ENCODE measurements at places on chromosomes 11 and 22.

DNA sequence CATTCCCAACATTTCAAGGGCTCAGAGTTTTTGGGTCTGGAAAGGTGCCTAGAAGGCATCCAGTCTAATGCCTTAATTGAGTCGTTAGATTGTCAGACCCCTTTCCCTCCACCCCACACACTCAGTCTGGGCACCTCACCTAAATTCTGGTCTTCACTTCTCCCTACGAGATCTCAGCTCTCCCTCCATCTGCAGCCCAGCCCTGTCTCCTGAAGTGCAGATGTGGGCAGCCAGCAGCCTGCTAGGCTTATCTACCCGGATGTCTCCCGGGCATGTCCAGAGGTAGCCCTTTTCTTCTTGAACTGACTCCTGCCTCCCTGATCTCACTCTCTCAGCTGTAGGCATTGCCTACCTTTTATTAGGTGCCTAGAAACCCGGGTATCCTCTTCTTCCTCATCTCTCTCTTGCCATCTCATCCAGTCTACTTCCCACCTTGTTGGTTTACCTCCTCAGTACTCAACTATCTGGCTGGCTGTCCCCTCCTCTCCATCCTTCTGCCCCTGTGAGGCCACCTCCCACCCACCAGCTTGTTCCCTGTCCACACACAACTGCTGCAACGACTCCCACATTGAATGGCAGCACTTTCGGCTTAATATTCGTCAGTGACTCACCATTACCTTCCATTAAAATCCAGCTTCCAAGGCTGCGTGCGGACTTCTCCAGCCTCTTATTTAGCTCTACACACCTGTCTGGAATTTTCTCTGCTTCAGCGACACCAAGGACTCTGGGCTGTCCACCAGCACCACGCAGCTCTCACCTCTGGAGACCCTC, 6.2 kb downstream of the SEPTIN3 start:
- no peak for ATAC-seq

DNA sequence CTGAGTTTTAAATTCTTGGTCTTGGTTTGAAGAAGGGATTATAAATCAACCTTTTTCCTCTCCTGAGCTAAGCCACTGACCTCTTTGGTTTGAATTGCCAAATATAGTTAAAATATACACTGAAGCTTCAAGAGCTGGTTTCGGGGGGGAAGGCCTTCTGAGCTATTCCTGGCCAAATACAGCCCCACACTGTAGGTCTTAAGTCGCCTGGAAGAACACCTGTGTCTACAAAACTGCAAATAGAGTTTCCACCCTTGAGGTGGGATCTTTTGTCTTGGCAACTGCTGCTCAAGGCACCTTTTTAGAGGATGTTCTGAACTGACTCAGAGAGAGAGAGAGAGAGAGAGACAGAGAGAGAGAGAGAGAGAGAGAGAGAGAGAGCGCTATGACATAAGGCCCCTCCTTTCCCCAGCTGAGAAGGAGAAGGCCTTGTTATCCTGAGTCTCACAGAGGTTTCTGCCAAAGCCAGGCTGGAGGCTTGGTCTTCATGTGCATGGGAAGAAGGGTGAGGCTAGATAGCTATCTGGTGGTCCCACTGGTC, 5.5 kb downstream of the ADM start:
- no peak for ATAC-seq

DNA sequence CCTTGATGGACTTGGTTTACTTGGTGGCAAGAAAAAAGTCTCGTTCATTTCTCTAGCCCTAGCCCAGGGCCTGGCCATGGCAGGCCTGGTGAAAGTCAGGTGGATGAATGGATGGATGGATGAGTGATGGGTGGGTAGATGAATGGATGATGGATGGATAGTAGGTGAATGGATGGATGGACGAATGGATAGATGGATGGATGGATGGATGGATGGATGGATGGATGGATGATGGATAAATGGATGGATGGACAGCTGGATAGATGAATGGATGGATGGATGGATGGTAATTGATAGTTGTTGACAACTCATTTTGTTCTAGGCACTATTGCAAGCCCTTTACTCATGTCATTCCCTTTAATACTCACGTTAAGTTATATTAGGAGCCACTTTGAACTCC, 86.1 kb upstream of the ANO1 start:
- no peak for ATAC-seq

- ATAC-seq, result no peak
These were observed 686.6 kb downstream of the BRD1 start for GRCh38 chr22:49140911-49141665.

- ATAC-seq, result no peak
These were observed 70.4 kb downstream of the MYO7A start for GRCh38 chr11:77198440-77198849.

- ATAC-seq, result no peak
These were observed 9.8 kb downstream of the LRRC55 start for GRCh38 chr11:57191311-57192219.

- ATAC-seq, result no peak
These were observed 112.7 kb downstream of the TEAD1 start for GRCh38 chr11:12786891-12787290.

DNA sequence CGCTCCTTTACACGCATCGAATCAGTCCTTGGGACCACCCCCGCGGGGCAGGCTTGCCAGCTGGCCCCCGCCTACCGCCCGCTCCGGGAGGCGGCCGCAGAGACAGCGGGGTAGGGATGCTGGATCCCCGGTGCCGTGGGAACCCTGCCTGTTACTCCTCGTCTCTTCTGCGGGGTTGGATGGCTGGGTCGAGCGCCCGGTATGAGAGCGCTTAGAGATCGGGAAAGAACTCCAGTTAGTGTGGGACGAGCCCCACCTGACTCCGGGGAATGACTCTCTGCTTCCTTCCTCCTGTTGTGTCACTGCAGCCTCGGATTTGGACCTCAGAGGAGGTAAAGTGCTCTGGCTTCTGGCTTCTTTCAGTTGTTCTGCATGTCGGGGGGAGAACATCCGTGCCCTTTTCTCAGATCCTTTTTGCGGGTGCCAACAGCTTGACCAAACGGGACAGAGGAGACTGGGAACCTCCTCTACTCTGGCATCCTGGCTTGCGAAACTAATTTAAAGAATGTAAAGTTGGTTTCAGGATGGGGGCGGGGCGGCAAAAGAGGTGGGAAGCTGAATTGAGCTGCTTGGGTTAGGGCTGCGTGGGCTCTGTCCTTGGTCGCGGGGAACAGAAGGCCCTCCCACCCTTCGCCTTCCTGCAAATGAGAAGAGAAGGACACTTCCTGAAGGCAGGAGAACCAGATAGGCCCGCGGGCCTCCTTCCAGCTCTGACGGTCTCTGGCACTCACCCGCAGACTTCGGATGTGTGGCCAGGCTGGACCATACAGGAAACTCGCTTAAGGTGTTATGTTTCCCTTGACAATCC, 938 bp downstream of the LAYN start:
- ATAC-seq, result no peak

GRCh38 chr11:125625225-125625629, 264 bp downstream of the CHEK1 start:
- ATAC-seq, result no peak

DNA sequence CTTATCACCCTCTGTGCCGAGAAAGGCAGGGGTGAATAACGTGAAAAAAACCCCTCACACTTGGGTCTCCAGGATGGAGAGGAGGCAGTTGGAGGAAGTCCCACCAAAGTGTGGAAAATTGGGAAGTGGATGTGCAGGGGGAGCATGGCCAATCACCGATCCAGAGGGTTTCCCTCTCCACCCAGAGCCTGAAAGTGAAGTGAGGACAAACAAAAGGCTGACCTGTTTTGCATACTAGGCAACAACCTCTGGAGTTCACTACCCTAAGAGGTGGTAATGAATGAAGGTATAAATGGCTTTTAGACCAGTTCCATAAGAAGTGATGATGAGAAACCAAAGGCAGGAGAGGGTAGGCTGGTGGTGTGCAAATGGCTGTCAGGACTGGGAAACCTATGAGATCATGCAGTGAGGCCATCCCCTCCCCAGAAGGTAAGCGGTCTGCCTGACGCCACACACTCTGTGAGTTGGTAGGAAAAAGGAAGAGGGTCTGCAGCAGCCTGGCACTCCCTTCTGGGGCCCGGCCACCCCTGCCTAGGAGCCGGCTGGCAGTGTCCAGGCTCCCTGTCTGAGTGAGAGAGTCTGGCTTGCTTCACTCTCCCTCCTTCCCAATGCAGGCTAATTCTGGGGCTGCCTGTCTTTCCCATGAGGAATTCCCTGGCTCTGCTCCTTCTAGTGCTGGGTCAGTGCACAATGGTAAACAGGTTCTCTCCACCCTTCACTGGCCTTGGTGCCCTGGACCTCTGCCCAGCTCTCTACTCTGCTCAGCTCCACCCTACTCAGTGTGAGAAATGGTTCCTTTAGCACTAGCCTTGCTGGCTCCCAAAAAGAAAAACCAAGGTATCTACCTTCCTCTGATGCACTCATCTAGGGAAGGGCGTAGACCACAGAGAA, 15.6 kb downstream of the TBC1D10A start:
- no peak for ATAC-seq

DNA sequence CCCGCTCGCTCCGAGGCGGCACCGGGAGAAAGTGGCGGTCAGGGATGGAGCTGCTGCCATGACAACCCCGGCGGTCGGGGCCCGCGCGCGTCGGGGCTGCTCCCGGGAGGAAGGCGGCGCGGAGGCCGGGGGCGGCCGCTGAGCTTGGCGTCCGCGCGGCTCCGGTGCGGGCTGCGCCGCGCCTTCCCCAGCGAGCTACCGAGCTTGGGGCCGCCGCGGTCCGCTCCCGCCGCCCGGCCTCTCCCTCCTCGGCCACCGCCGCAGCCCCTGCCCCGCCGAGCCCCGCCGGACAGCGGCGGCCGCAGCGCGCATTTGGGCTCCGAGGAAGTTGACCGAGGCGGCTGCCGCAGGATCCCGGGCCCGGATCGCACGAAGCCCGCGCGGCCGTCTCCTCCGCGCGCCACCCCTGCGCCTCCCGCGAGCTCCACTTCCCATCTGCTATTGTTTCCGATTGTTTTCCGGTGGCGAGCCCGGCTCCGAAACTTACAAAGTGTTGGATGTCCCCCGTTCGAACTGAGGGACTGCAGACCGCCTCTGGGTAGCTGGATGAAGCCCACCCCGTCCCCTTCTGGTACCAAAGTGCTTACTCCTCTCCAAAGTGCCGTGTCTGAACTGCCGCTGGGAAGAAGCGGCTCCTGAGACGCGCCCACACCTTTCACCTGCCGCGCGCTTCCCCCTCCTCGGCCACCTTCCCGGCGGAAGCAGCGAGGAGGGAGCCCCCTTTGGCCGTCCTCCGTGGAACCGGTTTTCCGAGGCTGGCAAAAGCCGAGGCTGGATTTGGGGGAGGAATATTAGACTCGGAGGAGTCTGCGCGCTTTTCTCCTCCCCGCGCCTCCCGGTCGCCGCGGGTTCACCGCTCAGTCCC, 540.3 kb downstream of the NTM start:
- ATAC-seq, result no peak

- ATAC-seq, result no peak
These were observed 35.6 kb downstream of the SLC22A12 start for GRCh38 chr11:64626637-64627036.

GRCh38 chr11:77508019-77508418, 34.1 kb upstream of the PAK1 start:
- ATAC-seq, result no peak
